NCI-H1105 (cell line): ENCODE measurements at places on chromosomes 16 and 17.

DNA sequence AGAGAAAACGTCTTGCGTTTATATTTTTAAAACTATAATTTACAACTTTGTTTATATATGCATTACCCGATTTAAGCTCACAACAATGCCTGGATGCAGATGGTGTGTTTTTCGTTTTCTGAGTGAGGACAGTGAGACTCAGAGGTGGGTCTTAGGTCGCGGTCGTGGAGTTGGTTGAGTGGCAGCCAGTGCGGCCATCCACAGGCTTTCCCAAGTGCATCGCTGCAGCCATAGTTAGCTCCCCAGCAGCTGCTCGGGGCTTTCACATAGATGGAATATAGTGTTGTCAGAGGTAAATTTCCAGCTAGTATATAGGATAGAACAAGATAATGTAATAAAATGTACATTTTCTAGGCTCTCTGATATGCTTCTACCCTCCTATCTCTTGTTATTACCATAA is 417.8 kb downstream of the CDH13 start:
- DNase-seq = no peak

- no peak for DNase-seq
Measured at GRCh38 chr17:19613979-19614378, 34.6 kb upstream of the ALDH3A2 start.

DNA sequence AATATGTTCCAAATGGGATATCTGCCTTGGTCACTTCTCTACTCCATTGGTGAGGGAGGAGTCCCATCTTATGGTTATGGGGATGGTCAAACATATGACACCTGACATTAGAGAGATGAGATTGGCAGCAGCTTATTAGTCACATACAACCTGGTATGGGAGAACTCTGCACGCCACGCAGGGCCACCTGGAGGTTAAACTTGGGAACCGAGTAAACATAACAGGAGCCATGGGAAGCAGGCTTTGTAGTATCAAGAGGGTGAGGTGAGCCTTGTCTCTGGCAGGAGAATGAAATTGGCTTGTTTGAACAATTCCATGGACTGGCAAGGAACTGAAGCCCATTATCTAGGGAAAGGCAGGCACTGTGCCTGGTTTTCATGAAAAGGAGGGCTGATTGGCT is 238.7 kb upstream of the ELAC2 start:
- no peak for DNase-seq

DNA sequence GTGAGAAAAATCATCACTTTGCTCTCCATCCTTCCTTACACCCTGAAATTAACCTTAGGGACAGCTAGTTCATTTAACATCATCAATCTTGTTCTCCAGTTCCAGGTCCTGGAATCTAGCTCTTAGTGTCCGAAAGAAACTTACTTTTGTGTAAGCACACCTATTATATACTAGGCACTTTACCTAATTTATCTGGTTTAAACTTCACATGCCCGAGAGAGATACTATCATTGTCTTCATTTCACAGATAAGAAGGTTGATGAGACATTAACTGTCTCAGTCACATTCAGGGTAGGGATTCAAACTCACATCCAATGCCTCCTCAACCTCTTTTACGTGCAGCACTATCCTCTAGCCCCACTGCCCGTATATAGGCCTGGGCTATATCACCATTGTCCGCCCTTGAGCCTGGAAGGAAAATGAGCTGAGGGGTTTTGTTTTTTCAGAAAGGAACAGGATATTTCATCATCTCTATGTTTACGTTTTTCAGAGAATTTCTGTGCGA is 501 bp upstream of the AP2B1 start:
- no peak for DNase-seq

DNA sequence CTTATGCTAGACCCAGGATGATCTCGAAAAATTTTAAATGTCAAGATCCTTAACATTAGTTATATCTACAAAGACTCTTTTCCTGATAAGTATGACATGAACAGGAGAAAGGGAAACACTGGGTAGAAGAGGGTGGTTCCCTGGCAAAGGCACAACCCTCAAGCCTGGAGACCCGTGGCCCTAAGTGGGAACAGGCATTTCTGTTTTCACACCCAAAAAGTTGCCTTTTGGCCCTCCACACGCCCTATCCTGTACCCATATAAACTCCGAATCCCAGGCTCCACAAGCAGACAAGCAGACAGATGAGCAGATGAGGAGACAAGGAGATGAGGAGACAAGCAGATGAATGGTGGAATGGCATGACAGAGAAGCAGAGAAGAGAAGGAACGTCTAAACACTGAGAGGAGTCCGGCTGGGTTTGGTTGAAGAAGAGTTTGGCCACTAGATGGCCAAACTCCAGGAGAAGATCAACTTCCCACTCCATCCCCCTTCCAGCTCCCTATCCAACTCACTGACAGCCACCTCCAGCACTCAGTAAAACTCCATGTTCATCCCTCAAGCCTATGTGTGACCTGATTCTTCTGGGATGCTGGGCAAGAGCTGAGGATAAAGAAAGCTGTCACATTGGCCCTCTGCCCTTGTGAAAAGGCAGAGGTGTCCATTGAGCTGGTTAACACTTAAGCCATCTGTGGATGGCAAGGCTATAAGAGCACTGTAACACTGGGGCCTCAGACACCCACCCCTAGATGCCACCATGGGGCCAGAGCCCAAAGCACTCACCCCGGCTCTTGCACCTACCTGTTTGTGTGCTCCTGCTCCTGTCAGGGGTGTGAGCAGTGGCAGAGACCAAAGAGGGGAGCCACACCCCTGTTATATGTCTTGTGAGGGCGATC is 139.6 kb upstream of the FAM20A start:
- no peak for DNase-seq

DNA sequence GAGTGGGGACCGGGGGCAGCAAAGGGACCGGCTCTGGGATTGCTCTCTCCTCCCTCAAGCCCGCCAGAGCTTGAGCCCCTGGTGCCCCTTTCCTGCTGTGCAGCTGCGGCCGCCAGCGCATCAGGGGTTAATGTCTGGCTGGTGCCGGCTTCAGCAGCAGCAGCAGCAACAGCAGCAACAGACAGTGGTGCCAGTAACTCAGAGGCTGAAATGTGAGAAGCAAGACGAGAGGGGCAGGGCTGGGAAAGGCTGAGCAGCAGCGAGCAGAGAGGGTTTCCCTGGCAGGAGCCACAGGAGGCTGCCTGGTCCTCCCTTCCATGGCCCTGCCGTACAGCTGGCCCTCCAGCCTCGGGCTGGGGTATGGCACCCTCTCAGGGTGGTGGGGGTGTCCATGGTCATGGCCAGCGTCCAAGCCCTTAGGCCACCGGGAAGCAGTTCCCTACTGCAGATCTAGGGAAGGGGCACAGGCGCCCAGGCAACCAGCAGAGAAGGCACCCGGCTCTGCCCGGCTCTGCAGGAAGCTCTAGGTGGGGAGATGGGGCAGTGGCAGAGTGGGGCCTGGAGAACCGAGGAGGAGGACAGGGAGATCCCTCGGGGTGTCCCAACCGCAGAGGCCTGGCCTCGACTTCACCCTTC is 21.1 kb upstream of the TFAP4 start:
- peak; percentile 47 for DNase-seq

DNA sequence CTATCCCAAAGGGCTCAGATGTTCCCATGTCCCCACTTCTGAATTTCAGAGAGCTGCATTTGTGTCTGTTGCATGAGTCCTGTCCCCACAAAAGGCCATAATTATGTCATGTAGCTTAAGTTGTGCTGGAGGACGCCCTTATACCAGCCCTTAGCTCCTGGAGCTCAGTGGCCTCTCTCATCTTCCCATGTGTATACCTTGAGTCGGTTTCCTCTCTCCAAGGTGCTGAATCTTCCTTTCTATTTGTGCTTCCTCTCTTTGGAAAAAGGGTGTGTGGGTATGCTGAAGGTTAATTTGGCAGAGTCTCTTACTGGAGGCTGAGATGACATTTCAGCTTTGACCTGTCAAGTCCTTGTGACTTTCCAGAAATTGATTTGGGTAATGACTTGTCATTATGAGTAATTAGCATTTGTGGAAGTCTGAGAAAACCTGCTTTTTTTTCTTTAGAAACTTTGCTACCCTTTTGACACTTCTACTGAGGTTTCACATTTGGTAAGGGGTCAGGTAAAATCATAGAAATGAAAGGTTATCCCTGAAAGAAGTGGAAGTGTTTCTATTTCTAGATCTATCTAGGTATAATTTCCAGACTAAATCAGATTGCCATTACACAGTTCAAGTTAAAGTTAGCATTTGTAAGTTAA is 185.4 kb downstream of the ABCC12 start:
- DNase-seq = no peak

DNA sequence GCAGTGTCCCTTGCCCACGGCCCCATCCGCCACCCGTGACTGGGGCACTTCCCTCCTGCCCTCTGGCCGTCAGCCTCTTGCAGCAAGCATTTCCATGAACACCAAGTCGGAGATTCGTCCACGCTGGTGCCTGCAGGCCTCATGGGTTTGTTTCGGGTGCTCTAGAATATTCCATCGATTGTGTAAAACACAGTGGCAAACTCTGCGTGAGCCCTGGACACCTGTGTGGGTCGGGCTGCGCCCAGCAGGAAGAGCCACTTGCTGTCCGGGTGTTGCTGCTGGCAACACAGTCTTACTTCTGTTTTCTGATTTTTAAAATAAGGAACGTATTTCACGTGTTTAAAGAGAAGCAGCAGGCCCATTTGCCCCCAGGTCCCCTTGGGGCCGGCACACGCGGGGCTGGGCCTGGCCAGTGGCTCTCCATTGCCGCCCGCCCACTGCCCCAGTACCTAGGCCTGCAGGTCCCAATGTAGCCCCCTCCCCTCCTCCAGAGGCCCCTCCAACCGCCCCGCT is 10.0 kb downstream of the CYBC1 start:
- no peak for DNase-seq

DNA sequence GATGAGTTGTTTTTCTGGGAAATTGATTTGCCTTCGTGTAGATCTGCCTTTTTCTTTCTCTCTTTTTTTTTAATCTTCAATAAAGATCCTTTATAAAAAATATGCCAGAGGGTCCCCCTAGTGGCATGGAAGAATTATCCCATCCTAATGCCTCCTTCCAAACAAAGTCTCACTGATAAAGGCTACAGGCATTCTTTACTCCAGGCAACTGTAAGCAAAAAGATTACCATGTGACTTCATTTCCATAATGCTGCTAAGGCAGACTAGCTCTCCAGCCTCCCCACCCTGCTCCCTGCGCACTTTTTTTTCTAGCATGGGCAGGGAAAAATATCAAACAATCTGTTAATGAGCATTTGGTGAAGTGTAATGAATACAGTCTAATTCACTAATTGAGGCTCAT is 220.2 kb upstream of the CDH8 start:
- no peak for DNase-seq

GRCh38 chr16:49497466-49497865 is 123.9 kb downstream of the C16orf78 start:
- no peak for DNase-seq

GRCh38 chr17:63685041-63685440 is 14.9 kb downstream of the LIMD2 start:
- no peak for DNase-seq

DNA sequence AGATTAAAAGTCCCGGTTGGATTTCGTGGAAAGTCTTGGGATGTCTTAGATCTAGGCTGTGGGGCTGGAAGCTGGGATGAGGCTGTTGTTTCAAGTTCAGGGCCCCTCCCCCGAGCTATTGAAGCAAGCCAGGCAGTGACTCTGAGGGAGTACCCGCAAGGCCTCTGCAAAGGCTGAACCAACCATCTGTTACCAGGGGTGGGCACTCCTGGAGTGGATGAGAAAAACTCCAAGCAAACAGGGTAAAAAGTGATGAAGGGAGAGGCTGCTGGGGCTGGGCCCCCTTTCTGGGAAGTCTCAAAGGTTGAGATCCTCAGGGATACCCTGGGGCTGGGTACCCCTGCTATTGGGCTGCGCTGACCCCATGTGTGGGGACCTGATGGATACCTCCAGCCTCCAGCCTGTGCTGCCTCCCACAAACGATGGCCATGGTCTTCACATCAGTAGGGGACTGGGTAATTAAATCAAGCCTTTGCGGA is 82.4 kb upstream of the KIFC3 start:
- DNase-seq = no peak

GRCh38 chr17:13351046-13351445 is 250.7 kb downstream of the HS3ST3A1 start:
- no peak for DNase-seq

DNA sequence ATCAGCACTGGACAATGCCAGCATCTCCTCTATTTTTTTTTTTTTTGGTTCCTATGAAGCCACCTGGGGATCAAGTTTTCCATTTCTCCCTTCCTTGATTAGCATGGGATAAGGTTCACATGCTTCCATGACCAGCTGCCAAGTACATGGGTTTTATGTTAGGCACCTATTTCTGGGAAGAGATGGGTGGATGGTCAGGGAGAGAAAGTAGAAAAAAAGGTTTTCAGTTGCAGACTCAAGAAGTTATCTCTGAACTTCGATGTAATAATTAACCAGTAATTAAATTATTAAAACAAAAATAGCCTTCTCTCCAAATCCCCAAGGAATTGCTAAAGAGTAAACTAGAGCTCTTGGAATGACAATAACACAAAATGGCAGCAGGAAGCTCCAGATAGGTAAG is 164.9 kb upstream of the MAF start:
- no peak for DNase-seq

GRCh38 chr17:49946964-49947584 is 21.9 kb upstream of the DLX4 start:
- DNase-seq = no peak

DNA sequence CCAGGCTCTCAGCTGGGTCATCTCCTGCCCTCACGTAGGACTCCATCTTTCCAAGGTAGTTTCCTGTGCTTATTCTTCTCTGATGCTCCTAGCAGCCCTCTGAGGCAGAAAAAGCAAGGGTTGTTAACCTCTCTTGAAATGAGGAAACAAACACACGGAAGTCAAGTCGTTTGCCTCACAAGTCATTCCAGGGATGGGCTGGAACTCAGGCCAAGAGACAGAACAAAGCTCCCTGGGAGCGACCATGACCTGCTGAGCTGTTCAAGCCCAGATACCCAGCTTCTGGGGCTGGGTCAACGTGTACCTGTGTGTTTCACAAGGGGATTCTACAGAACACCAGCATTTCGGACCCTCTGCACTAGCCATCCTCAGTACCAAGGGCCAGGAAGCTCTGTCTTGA is 28.1 kb downstream of the SRL start:
- DNase-seq = no peak

GRCh38 chr16:63876103-63876502 is 1245.8 kb downstream of the CDH11 start:
- no peak for DNase-seq

DNA sequence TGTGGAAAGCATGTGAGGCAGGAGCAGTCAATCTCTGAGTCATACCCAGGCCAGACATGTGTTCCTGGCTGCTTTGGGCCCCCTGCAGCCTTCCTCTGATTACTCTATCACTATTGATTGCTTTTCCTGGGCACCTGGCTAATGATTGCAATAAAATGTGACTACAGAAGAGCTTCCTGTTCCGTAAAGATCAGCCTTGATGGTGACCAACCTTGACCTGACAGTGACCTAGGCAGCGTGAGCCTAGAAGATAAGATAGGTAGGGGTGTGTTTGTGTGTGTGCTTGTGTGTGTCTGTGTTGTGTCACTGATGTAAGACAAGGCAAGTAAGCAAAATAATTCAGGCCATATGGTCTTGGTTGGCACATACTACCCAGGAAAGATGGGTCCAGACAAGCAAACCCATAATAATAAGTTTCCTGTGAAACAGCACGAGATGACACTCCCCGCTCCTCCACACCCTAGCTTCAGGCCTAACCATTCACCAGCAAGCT is 367.7 kb upstream of the CDH11 start:
- DNase-seq = no peak
